ENCODE measurements at places on chromosomes 2 and 18.
A peak's percentile ranks its signal among the peaks of the same experiment; 100 is the strongest.

DNA sequence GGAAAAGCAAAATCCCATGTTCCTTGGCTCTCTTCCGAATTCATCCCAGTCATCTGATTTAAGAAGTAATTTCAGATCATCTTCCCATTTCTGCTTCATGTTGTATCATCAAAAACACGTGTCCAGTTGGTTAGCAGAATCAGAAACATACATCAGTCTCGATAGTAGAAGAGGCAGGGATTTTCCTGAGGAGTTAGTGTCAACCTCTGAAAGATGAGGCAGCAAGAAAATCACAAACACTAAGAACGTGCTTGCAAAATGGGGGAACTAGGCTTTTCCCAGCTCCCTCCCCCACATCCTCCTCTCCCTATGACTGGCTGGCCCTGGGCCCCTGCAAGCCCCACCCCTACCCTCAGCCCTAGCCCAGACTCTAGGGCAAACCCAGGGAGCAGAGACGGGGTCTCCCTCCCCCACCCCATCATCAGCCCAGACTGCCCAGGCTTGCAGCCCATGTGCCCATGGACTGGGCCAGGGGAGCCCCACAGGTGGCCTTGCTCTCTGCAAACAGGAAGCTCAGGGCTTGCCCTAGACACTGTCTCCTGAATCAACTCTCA lies 161.0 kb upstream of the ID2 start:
- no peak for DNase-seq

DNA sequence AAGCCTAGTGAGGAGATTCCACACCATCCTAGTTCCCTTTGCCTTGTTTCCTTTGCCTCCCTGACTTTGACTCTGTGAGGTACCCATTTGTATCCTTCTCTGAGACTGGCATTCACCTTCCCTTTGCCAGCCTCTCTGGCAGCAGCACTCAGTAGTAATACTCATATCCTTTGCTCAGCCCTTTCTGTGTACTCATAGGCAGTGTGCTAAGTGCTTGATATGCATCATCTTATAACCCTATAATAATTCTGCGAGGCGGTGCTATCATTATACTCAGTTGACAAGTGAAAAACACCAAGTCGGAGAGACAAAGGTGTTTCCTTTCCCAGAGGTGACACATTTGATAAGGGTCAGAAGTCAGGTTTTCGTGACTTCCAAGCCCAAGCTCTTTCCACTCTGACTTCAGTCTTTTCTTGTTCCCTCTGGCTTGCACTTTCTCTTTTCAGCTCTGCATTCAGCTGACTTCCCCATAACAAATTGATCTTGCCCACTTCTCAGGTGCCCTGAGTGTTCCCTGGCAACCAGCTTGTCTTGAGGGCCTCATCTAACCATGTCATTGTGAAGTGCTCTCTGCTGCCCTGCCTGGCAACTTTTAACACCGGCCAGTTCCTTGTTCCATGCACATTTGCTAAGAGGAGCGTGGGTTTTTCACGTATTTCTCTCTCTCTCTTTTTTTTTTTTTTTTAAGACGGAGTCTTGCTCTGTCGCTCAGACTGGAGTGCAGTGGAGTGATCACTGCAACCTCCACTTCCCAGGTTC lies 94.5 kb upstream of the UPP2 start:
- peak; percentile 26 for DNase-seq

GRCh38 chr2:110126906-110127305 lies 11.3 kb upstream of the MALL start:
- no peak for DNase-seq

GRCh38 chr18:9951022-9951859 lies 37.4 kb downstream of the VAPA start:
- no peak for DNase-seq

DNA sequence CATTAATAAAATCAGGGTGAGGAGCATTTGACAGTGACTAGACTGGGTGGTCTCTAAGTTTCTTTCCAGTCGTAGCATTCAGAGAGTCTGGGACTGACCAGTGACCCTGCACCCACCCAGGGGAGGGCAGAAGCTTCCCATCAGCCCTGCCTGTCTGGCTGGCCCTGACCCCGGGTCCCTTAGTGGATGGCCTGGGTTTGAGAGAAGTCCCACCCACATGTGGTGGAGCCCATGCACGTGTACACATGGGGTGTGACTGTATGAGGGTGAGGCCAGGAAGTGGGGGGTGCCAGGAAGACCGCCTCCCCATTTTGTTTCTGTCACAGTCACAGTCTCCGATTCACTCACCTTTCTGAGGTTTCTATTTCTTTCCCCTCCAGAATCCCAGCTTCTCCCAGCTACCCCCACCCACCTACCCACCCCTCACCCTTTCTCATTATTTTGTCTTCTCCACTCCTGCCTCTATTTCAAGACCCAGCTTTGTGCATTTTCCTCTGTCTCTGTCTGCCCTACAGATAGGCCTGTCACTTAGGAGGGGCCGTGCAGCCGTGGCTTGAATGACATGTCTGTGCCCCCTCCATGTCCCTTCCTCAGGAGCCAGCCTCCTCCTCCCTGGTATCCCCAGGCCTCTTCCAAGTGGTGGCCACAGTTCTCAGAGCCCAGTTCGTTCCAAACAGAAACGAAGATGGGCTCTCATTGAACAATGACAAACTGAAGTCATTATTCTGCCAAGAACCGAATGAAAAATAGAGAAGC lies 13.6 kb downstream of the CIB4 start:
- no peak for DNase-seq

- DNase-seq: no peak
Measured at GRCh38 chr2:174014699-174015070, 49.5 kb upstream of the SP3 start.

DNA sequence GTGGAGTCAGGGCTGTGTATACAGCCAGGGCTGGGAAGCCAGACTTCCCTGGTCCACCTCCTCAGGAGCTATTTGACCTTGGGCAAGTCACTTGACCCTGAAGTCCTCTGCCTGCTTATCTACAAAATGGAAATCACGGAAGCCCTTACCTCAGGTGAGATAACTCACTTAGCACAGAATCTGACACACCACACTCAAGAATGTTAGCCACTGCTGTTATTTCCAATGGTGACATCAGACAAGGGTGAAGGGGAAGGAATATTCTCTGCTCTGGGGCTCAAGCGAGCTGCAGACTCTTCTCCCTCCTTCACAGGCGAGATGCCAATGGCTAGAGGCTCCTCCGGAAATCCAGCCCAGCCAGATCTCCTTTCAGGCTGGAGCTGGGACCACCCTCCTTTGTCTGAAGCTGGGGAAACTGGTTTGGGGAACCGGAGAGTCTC lies 189.6 kb downstream of the HAUS1 start:
- no peak for DNase-seq

DNA sequence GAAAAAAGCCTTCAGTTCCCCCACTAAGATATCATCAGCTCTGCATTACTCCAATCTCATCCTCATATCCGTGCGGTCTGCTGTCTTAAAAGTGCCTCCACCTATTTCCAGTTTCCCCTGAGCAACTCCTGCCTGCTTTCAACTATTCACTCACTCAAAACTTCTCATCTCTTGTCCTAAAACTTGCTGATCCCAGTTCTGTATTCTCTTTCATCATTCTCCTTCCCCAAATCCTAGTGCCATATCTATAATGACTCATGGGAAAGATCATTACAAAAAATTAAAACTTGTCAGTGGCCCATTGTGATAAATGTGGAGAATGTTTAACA lies 20.0 kb downstream of the ACVR1 start:
- DNase-seq: no peak

DNA sequence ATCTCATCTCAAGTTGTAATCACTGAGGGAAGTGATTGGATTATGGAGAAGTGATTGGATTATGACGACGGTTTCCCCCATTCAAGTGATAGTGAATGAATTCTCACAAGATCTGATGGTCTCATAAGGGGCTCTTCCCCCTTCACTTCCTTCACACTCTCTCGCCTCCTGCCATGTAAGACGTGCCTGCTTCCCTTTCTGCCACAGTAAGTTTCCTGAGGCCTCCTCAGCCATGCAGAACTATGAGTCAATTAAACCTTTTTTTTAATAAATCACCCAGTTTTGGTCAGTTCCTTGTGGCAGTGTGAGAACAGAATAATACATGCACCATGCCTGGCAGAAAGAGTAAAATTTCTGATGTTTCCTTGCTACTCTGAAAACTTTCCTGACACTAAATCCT lies 36.6 kb downstream of the CEP68 start:
- DNase-seq: no peak

DNA sequence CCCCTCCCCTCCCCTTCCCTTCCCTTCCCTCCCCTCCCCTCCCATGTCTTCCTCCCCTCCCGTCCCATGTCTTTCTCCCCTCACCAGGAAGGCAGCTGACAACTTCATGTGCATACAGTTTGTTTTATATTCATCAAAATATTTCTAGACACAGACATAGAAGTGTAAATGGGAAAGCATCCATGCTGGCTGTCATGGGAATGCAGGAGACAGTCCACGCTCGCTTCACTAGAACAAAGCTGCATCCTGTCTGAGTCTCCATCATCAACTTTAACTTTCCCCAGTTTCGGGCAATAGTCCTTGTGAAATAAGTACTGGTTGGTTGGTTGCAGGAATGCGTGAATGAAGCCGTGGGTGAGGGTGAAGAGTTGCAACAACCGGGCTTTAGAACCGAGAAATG lies 226.9 kb downstream of the DCDC2C start:
- DNase-seq: no peak

GRCh38 chr18:3328532-3328931 lies 66.6 kb downstream of the MYL12B start:
- DNase-seq: no peak

DNA sequence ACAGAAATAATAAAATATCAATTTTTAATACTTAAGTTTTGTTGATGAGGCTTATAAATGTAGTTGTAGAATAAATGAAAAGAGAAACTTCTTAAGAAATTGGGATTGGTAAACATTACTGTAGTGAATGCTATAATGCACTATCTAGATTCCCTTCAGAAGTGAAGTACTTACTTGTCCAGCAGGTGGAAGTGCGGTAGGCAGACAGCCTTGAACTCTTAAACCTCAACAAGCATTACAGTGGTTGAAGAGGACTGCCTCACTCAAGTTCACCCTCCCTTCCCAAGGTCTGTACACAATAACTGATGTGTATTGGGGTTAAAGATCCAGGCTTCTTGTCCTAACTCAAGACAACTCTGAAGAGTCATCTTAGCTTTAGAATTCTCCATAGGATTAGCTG lies 931.0 kb upstream of the LRRTM1 start:
- DNase-seq: no peak

- DNase-seq: no peak
Measured at GRCh38 chr2:85410584-85411404, 628 bp upstream of the CAPG start.

GRCh38 chr2:61554604-61555003 lies 16.4 kb upstream of the XPO1 start:
- DNase-seq: no peak

GRCh38 chr2:60872510-60872928 lies 8.9 kb upstream of the REL start:
- DNase-seq: no peak

DNA sequence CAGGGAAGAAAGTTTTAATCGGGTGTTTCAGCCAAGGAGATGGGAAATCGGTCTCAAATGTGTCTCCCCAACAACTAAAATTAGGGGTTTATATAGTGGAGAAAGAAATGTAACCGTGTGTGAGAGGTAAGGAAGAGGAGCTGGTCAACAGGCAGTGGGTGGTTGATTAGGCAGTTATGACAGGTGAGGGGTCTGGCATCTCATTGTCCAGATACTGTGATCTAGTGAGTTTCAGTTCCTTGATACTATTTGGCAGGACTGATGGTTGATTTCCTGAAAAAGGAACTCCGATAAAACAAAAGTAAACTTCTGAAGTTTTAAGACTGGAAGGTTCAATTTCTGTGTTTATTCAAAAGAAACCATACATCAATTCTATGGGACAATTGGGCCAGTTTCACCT lies 197.9 kb downstream of the LPIN1 start:
- DNase-seq: no peak

DNA sequence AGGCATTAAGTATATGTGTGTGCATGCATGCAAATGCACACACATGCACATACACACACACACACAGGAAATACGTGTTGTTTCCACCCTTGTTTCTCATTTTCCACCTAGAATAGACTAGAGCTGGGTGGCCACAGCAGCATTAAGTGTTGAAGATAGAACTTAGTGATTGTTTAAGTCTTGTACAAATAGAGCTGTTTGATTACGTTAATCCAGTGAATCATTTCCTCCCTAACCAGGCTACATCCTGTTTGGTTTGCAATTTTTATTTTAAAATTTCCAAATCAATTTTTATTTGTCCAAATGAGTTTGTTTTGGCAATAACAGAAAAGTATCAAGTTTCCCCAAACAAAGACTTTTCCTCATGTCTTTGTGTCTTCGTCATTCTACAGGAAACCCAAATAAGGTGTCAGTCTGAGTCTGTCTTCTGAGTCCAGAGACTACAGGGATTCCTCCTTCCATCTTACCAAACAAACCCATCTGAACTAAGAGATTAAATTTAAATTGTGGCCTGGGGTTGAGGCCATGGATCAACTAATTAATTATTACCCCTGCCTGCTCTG lies 74.6 kb upstream of the GALNT5 start:
- DNase-seq: no peak

- no peak for DNase-seq
Measured at GRCh38 chr2:98824256-98825019, 93.5 kb upstream of the MGAT4A start.

DNA sequence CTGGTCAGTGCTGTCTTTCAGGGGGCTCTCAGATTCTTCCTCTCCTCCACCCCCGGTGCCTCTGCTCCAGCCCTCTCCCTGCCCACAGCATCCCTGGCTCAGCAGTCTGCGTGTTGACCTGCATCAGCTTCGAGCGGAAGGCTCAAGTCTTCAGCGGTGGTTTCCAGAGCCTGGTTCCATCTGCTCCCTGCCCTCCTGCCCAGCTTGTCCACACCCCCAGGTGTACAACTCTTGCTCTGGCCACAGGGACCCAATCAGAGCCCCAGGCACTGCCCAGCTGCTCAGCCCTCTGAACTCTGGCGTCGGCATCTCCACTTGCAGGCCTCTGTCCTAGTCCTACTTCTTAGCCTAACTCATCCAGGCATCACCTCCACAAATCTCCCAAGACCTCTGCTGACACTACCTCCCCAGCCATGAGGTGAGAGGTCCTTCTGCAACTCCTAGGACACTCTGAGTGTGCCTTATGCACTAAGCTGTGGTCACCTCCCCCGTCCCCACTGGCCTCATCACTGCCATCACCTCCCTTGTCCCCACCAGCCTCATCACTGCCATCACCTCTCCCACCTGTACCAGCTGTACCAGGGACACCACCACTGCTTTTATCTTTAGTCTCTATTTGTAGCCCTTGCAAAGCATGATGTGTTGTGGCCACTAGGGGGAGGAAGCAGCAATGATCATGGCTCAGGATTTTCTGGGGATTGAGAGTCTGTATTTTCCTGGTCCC lies 60.9 kb downstream of the EDAR start:
- no peak for DNase-seq

DNA sequence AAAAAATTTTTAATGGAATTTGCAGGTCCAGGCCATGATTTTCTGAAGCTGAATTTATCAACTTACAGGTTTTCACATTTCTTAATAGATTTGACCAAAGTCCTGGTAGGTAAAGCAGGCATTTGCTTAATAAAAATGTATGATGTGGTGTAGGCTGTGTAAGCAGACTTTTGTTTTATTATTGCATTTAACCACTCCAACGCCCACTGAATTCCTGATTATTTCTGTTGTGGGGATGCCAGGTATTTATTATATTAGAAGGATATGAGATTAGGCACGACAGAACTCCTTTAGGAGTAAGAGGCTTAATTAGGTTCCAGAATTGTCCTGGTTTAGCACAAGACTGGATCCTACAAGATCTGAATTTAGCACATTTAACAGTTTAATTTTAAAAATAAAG lies 111.1 kb downstream of the ADCYAP1 start:
- DNase-seq: no peak

Measured in T-helper 1 cell (primary cell).